Chondrocyte (in vitro differentiated cells): ENCODE measurements at places on chromosomes 5 and 9.

DNA sequence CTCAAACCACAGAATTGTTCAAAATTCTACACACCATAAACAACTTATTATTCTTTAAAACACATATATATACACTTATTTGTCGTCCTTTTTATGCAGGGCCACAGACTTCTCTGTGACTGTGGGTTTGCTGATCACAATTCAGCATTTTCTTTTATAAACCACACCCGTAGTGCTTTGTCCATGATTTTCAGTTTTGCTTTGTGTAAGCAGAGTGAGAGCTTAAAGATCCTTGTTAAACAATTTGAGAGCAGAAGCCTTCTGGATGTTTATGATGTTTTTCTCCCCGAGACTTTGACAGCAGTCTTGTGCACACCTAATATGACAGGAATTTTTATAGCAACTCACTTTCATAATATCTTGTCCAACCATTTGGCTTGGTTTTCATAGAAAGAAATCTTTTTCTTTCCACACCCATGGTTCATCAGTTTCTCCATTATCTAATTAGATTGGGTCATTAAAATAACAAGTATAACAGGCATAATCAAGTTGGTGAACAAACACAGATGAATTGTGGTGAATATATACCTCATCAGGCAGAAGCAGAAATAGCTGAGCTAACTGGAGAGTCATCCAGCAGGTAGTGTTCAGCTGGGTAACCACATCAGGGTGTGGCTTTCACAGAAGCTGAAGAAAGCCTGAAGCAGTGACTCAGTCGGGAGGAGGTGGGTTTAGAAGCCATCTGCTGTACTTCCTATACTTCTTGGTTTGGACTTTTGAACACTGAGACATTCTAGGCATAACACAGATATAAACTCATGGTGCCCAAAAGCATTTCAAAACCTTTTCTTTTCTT lies 232.8 kb downstream of the DOCK8 start:
- no peak for DNase-seq

GRCh38 chr9:137145731-137146526 lies 7.0 kb downstream of the GRIN1 start:
- DNase-seq, result peak; percentile 93

DNA sequence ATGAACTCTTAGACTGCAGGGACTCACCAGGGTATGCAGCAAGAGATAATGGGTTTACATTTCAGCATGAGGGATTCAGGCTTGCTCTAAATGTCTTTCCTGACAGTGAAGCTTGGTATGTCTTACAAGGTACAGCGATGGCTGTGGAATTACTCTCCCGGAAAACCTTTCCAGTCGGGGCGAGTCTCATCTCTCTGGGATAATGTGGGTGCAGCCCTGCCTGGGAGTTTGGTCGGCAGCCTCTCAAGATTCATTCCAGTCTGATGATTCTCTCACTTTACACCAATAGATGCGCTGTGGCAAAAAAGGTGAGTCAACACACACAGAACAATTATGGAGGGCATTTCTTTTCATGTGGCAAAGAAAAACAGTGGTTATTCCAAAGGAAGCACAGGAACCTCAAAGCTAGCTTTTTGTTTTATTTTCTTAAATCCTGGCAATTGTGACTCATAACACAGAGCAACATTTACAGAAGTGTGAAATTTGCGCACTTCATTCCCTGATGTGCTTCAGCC lies 190.3 kb downstream of the DCP2 start:
- DNase-seq, result no peak

- no peak for DNase-seq
These were observed 113.1 kb downstream of the PSD2 start for GRCh38 chr5:139908749-139909148.

- DNase-seq, result no peak
These were observed 96.3 kb upstream of the MEF2C start for GRCh38 chr5:88979244-88979643.
